ENCODE measurements at places on chromosomes 5 and 9. TPM values are rescaled to one million over a fixed set of nuclear protein-coding genes. Genes with fewer than 3 reads are reported as not detected.

- DNase-seq = no peak
Measured at GRCh38 chr9:22790329-22790728, 343.7 kb downstream of the DMRTA1 start.

DNA sequence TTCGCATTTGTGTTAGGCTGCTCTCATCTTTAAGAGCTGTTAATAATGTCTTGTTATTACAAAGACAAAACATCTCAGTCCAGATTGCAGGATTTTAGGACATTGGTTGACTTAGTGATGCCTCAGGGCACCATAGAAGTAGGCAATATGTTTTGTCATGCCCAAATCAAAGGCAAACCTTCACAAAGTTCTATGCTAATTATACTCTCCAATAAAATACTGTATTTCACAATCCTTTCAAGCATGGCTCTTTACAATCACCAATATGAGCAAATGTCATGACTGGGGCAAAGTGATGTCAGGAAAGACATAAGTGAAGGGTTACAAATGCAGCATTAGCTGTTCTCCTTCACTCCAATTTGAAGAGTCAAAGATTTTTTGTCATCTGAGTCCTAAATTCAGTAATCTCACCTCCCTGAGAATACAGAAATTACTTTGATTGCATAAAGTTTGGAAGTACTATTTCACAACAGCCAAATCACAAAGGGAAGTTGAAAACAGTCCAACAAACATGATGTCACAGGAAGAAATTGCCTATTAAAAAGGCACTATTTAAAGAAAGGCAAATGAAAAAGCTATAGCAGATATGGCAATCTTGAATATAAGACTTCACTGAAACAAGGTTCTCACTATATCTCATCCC, 303.2 kb downstream of the PRR16 start:
- DNase-seq = no peak

DNA sequence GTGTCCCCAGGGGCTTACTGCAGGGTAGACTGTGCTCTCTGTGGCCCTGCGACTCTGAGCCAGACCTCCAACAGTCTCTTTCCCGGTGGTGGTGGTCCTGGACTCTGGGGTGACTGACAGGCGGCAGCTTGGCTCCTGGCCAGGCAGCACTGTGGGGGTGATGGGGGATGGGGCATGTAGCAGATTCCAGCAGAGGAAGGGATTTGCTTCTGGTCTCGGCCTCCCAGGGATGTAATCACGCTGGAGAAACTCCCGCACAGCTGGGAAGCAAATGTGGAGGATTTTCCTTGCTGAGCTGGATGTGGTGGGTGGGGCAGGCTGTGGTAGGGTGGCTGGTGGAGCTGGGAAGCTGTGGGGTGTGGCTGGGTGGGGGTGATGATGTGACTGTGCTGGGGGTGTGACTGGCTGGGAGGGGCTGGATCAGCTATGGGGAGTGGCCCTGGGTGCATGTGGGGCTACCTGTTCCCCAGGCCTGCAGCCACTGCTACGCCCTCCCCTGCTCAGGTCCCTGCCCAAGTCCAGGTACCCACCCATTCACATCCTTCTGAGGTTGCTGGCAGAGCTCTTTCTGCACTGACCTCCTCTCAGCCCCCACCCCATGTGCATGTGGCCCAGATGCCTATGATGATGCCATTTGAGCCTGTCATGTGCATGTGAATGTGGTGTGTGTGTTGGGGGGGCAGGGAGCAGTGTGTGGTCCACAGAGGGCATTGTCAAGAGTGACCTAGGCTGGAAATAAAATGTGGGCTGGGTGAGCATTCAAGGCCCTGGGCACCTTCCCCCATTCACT, 3.8 kb downstream of the NDST1 start:
- DNase-seq = no peak

- DNase-seq = no peak
Measured at GRCh38 chr9:119677811-119678505, 308.7 kb upstream of the BRINP1 start.

DNA sequence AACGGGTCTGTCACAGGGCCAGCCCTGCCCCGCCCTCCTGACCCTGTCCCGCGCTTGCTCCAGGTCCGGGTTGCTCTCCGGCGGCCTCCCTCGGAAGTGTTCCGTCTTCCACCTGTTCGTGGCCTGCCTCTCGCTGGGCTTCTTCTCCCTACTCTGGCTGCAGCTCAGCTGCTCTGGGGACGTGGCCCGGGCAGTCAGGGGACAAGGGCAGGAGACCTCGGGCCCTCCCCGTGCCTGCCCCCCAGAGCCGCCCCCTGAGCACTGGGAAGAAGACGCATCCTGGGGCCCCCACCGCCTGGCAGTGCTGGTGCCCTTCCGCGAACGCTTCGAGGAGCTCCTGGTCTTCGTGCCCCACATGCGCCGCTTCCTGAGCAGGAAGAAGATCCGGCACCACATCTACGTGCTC, 4.2 kb downstream of the B4GALT7 start:
- DNase-seq = no peak

FBP1 gene
- 51.3 TPM for polyA plus RNA-seq

ISL1 gene
- polyA plus RNA-seq = not detected

- no peak for DNase-seq
Measured at GRCh38 chr9:76218117-76218885, 175.9 kb downstream of the RFK start.

GRCh38 chr5:78574131-78574673, 74.4 kb downstream of the LHFPL2 start:
- DNase-seq = no peak

- no peak for DNase-seq
Measured at GRCh38 chr5:1473746-1474145, 28.5 kb upstream of the SLC6A3 start.

DNA sequence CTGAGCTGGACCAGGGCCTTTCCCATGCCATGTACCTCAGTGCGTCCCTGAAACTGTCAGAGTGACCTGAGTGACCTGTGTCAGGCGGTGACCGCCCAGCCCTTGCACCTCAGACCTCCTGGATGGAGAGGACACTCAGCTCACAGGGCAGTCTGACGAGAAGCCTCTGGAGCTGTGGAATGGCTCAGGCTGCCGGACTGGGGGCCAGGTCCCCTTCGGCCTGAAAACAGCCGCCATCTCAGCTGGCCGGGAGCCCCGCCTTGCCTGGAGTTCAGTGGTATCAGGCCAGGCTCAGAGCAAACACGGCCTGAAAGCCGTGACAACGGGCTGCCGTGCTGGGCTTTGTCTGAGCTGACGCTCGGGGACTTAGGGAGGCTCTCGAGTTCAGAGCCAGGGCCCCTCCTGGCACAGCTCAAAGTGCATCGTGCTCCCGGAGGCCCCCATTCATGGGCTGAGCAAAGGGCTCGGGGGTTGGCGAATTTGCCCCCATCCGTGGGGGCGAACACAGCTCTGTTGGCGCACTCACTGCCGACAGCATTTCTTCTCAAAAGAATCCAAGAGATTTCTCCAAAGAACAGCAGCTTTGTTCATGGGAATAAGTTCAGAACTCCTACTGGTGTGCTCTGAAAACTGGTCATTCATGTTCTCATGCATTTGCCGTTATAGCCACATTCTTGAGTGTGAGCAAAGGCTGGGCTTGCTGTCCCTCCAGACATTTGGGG, 8.4 kb upstream of the SLC9A3 start:
- DNase-seq = no peak

PCDHB12 gene
- 5.8 TPM for polyA plus RNA-seq

DNA sequence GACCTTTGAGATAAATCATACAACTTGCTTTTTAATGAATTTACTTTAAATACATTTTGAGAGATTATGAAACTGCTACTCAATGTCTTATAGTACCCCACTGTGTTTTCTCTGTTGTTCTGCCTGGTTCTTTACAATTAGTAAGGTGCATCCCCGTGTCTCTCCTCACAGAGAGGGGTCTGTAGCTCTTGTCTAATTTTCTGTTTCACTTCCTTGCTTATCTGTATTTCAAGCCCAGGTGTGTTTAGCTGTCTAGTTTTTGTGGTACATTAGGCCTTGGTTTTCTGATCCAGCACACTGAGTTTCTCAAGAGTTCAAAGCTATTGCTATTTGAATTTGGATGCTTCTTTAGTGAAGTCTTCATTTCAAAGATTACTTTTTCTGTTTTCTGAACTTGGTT, 105.1 kb downstream of the MAST4 start:
- DNase-seq = no peak

PLPP7 gene
- 2.0 TPM for polyA plus RNA-seq

- DNase-seq = no peak
Measured at GRCh38 chr9:78609450-78609849, 312.5 kb downstream of the PSAT1 start.

- DNase-seq = no peak
Measured at GRCh38 chr9:133309608-133310007, 26.4 kb downstream of the SURF6 start.

- no peak for DNase-seq
Measured at GRCh38 chr9:94872891-94873511, 146.5 kb downstream of the AOPEP start.

MYOZ3 gene
- polyA plus RNA-seq = 5.8 TPM

- no peak for DNase-seq
Measured at GRCh38 chr5:110916381-110917049, 155.0 kb upstream of the TSLP start.

DNA sequence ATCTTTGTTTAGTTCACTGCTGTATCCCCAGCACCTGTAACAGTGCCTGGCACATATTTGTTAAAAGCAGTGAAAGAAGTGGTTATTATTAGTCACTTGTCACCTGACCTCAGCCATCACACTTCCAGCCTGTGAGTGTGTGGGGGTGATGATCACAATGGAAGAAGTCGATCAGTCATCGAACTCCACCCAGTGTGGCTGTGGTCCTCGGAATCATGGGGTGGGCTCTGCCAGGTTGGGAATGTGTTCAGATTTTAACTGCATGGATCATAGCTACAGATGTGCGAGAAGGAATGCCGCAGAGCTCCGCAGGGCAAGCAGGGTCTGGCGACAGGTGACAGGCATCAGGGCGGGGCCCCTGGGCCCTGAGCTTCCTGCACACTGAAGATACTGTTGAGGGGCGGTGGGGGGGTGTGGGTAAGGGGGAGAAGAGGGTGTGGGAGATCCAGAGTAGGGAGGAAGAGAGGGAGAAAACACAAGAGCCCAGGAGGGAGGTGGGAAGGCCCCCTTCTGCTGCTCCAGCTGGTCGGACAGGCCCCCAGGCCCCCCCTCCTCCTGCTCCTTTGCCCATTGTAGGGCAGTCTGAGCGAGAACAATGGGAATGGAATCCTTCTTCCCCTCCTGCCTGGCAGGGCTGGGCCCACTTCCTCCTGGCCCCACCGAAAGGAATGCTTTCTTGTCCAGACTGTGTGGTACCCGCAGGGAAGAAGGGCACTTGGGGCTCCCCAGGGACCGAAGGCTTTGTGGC, 89.6 kb downstream of the SPRY4 start:
- DNase-seq = no peak

DNA sequence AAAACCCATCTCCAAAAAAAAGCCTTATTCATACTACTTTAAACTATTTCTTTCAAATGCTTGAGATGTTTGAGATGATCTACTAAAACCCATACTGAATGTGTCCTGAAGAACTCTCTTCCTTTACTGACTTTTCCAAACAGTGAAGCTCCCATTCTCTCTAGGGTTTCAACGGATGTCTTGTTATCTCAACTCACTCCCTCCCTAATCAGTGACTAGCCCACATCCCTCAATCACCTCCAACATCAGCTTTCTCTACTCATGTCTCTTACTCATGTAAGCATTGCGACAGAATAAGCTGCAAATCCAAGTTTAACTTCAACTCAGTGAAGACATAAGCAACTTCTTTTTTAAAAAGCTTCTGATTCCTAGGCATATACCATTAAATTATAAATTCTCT, 42.1 kb downstream of the WDR41 start:
- no peak for DNase-seq

GRCh38 chr5:147439254-147439653, 70.6 kb downstream of the DPYSL3 start:
- no peak for DNase-seq

DNA sequence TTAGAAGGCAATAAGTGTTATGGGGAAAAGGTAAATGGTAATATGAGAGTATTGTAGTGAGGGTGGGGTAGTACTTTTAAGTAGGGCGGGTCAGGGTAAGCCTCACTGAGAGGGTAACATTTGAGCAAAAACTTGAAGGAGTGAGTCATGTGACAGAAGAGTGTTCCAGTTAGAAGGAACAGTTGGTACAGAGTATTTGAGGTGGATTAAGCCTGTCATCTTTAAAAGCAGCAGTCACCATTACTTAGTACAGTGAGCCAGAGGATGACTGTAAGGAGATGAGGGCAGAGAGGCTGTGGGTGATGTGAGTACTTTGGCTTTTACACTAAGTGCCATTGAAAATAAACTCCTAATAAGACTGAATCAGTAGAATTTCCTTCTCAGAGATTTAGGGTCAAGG, 54.8 kb downstream of the UBAP1 start:
- DNase-seq = no peak

GPX8 gene
- polyA plus RNA-seq = 80.5 TPM

- DNase-seq = no peak
Measured at GRCh38 chr9:93234600-93234999, 50.7 kb downstream of the WNK2 start.

HAVCR2 gene
- 8.0 TPM for polyA plus RNA-seq

MSH3 gene
- 21.4 TPM for polyA plus RNA-seq

DNA sequence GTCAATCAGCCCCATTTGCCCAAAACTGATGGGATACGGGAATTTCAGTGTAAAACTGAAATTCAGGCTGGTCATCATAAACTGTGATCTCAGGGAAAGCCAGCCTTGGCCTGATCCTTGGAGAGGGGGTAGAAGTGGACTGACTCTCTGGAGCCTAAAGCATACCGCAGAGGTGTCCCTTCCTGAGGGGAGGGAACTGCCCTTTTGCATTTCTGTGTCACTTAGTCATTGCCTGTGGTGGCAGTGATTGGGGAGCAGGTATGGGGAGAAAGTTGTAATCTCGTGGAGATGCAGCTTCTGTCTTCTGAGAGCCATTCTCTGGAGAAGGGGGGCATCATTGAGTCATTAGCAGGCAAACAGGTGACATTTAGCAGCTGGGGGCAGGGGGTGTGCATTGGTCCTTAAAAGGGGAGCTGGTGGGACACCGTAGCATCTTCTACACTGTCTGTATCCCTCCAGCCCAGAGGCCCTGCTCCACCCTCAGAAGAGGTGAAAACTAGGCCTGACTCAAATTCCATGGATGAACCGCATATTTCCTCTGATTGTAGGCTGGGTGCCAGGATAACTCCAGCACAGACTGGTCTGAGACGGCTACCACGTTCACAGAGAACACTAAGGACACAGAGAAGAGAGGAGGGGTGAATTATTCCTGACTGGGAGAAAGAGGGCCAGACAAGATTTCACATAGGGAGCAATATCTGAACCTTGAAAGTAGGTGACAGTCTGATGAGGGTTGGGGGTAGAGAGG, 143.3 kb downstream of the SEC61B start:
- no peak for DNase-seq

GRCh38 chr9:28092981-28093936, 520.0 kb upstream of the C9orf72 start:
- no peak for DNase-seq

GRCh38 chr9:3288686-3289085, 237.1 kb downstream of the RFX3 start:
- no peak for DNase-seq

GRCh38 chr5:78930721-78931120, 54.4 kb downstream of the ARSB start:
- no peak for DNase-seq

SPINK13 gene
- polyA plus RNA-seq = 0.37 TPM

GRCh38 chr5:9456435-9457042, 89.3 kb downstream of the SEMA5A start:
- DNase-seq = no peak

Measured in right renal cortex interstitium (tissue), 3 donors.